Activated gamma-delta T cell (primary cell): ENCODE measurements at places on chromosomes 7 and 10.

DNA sequence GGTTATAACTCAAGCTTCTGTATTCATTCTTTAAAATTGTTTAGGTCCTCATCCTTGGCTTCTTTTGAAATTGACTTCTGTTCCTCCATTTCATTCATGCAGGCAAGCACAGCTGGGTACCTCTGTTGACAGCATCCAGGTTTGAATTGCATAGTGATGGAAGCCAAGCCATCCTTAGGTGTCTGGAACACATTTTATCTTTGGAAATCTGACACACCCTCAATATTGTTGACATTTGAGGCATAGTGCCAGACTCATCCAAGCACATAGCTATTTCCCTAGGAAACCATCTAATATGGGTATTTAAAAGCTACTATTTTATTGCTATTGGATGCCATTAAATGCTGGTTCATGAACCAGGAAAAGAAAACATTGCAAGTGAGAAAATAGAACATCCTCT lies 142.1 kb upstream of the PTPRZ1 start:
- no peak for DNase-seq

DNA sequence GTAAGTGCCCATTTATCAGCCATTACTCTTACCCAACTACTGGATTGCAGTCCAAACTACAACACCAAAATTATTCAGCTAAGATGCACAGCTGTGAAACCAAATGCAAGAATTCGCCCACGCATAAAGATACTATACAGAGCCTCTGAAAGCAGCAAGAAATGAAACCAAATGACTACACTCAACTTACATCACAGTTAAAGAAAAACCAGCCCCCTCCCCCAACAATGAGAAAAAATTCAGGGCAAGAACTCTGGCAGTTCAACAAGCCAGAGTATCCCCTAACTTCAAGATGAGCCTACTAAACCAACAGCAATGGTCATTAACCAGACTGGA lies 209.1 kb upstream of the VWC2 start:
- DNase-seq, result no peak

GRCh38 chr10:17504547-17505245 lies 50.3 kb upstream of the ST8SIA6 start:
- no peak for DNase-seq

DNA sequence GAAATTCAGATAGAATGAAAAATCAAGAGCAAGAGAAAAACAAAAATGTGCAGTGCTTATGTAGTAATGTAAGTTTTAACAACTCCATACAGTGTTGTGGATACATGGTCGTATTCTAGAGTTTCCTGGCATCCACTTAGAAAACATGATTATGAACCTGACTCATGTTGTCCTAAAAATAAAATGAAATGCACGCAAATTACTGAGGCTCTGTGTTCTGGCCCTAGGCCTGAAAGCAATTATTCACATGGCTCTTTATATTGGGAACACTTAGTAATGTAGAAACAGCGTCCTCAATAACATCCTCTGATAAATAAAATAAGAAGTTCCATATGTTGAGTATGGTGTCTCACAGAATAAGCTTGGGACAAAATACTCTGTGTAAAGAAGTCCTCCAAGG lies 200.2 kb upstream of the SEMA3E start:
- DNase-seq, result no peak

GRCh38 chr10:122648599-122649428 lies 50.8 kb downstream of the C10orf120 start:
- DNase-seq, result no peak

- DNase-seq, result no peak
These were observed 101.3 kb downstream of the COL13A1 start for GRCh38 chr10:69902835-69903535.

DNA sequence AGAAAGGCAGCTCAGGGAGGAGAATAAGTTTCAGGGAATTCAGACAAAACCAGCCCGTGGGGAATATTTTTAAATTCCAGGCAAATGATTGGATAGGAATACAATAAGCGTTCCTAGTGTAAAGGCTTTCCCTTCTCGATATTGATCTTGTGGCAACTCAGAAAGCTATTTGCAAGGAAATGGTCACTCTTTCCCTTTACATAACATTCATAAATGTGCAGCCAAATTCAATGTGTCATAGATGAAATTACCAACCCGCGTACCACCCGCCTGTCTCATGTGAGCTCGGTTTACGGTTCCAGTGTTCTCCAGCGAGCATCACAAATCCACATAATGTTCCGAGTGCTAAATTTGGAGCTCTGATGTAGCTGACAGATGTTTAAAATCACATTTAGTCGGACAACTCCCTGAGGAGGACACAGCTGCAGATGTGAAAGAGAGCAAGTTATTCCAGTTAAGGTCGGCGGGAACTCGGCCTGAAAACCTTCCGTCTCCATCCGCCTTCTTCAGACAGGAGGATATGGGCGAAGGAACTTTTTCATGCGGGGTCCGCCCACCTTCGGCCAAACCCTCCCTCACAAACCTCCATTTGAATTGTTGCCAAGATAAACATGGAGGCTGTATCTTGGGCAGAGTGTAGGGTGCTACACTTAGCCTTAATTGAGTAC lies 327.0 kb downstream of the RNLS start:
- DNase-seq, result no peak

DNA sequence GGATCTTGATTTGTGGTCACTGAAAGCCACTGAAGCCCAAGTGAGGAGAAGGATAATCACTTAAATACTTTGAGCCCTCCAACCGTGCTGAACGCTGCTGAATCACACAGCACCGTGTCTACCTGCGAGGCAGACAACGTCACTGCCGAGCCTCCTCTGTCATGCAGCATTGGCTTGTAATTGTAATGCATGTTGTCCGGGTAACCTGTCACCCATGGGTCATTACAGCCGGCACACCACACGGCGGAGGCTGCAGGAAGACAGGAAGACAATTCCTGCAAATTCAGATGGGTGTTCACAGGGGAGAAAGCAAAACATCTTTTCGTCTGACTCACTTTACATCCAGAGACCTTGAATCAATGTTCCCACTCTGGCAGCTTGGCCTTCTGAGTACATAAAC lies 546.1 kb upstream of the FOXK1 start:
- no peak for DNase-seq

DNA sequence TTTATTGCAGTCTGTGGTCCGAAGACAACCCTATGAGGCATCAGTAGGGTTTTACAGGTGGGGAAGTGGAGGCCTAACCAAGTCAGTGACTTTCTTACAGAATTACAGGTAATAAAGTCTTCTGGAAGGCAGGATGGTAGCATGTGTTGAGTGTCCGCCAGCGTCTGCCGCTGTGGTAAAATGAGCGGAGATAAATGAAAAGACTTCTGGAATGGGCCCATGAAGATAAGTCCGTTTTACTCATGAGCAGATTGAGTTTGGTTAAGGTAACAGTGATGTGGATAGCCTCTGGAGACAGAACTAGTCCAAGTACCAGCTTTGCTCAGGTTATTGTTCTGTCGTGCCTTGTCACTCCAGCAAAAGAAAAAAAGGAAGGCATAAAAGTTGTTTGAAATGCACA lies 966 bp downstream of the FBH1 start:
- no peak for DNase-seq

GRCh38 chr10:10389182-10389581 lies 628.5 kb upstream of the CELF2 start:
- DNase-seq, result no peak

DNA sequence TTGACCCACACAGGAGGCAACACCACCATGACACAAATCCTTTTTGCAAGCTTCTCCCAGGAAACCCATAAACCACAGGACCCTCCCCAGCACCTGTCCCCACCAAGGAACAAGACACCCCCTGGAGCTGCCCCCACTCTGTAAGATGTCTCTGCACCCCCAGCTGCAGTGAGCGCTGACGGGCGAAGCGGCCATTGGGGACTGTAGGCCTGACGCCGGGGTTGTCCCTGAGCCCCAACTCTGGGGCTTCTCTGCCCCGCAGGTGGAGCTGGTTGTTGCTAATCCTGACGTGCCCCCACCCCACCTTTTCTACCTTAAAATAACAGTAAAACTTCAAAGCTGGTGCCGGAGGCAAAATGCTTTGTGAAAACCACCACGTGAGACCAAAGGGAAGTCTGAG lies 94.7 kb upstream of the PPP2R2D start:
- DNase-seq, result no peak

GRCh38 chr10:77564731-77565589 lies 72.6 kb downstream of the KCNMA1 start:
- no peak for DNase-seq

DNA sequence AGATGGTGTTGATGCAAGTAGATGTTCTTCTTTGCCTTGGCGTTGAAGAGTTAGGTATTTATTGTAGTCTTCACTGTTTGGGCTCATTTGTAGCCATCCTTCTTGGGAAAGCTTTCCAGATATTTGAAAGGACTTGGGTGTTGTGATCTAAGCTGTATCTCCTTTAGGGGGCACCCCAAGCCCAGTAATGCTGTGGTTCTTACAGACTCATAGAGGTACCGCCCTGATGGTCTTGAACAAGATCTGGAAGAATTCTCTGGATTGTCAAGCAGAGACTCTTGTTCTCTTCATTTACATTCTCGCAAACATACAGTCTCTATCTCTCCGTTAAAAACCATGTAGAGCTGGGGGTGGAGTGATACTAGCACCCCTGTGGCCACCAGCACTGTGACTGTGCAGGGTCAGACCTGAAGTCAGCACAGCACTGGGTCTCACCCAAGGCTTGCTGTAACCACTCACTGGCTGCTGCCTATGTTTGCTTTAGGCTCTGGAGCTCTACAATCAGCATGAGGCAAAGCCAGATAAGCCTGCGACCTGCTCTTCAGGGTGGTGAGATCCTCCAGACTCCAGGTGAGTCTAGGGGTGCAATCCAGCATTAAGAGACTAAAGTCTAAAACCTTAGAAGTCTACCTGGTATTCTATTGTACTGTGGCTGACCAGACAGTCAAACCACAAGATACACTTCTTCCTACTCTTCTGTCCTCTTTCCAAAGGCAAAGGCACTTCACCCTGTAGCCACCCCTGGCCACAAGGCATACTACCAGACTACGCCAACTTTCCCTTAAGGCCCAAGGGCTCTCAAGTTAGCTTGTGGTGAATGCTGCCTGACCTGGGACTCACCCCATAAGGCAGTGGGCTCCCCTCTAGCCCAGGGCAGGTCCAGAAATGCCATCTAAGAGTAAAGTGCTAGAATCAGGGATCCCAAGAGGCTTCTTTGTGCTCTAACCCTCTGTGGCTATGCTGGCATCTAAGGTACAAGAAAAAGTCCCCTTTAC lies 209.7 kb upstream of the TMEM196 start:
- DNase-seq, result no peak

DNA sequence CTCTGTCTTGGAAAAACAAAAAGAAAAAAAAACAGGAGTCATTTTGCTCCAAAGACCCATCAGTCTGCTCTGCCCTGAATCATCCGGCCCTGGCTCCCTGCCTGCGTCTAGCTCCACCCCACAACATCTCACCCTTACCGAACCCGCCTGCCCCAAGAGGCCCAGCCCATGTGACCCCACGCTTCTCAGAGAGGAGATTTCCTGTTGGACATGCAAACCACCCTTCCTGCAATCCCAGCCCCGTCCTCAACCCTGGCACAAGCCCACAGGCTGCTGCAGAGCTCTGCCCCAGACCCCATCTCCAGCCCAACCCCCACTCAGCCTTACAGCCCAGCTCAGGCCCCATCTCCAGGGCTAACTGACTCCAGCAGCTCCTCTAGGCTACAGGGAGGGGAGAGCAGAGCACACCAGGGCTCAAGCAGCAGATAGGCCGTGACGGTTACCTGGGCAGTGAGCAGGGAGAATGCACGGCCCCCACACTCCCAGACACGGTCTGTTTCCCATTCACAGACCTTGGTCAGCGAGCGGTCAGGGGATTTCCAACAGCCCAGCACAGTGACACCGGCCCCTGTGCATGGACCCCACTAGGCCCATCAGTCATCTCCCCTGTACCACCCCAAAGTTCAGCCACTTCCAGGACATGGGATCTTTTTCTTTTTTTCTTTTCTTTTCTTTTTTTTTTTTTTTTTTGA lies 69.9 kb upstream of the GTF2I start:
- no peak for DNase-seq

DNA sequence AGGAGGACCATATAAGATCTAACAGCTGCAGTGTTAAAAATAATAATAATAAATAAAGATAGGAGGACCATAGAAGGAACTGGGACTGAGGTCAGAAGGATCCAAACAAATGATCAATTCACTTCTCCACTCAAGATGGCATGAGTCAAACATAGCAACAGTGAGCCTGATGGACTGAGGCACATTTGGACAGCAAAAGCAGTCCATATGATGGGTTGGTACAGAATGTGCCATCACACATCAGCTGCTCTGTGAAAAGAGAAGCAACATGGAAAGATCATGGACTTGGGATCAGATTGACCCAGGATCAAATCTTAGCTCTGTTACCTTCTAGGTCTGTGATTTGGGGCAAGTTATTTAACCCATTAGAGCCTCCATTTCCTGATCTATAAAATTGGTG lies 188.9 kb upstream of the KMT2E start:
- no peak for DNase-seq

- DNase-seq, result no peak
These were observed 149.6 kb downstream of the BICC1 start for GRCh38 chr10:58662314-58662713.

DNA sequence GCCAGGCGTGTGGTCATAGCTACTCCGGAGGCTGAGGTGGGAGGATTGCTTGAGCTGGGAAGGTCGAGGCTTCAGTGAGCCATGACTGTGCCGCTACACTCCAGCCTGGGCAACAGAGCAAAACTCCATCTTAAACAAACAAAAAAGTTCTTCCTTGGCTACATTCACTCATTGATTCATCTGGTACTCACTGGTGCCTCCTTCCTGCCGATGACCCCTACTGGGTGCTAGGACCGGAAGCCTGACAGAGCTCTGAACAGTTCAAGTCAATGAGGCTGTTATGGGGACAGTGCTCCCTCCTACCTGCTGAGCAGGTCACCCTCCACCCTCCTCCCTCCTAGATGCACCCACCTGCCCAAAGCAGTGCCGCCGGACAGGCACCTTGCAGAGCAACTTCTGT lies 4.9 kb downstream of the PCOLCE start:
- DNase-seq, result no peak

DNA sequence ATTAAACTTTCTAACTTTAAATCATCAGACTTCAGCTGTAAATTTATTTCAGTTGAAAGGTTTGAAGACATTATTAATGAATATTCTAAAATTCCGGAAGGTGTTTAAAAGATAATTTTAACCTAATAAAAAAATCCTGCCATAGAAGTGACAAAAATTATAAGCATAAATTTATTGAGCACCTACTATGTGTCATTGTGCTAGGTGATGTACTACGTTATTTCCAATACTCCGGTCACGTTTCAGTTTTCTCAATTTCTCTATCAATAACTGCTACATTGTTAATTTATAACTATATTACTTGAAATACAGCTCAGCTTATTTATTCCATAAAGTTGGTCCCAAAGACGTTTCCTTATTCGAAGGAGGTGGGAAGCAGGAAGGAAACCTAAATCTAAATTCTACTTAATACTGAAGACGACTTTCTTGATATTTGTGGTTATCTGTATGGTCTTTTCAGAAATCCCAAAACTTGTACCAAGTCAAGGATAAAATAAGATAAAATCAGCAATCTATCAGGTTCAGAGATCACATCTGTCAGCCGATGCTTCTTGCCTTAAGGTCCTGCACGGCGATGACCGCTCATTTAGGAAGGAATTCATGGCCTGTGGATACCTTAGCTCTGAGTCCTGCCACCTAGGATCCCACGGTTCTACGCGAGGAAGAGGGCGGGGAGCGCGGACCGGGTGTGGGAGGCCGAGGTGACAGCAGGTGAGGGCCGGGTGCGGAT lies 1.2 kb upstream of the ZEB1 start:
- peak; percentile 40 for DNase-seq

GRCh38 chr7:138665249-138665648 lies 35.9 kb downstream of the SVOPL start:
- no peak for DNase-seq
